Erythroblast (primary cell): ENCODE measurements at places on chromosomes 5 and 9.
A peak's percentile ranks its signal among the peaks of the same experiment; 100 is the strongest.

DNA sequence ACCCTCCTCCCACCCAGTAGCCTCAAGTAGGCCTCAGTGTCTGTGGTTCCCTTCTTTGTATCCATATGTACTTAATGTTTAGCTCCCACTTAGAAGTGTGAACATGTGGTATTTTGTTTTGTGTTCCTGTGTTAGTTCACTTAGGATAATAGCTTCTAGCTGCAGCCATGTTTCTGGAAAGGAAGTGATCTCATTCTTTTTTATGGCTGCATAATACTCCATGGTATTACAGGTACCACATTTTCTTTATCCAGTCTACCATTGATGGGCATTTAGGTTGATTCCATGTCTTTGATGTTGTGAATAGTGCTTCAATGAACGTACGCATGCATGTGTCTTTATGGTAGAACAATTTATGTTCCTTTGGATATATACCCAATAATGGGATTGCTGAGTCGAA lies 74.8 kb downstream of the SLC12A2 start:
- no peak for DNase-seq

DNA sequence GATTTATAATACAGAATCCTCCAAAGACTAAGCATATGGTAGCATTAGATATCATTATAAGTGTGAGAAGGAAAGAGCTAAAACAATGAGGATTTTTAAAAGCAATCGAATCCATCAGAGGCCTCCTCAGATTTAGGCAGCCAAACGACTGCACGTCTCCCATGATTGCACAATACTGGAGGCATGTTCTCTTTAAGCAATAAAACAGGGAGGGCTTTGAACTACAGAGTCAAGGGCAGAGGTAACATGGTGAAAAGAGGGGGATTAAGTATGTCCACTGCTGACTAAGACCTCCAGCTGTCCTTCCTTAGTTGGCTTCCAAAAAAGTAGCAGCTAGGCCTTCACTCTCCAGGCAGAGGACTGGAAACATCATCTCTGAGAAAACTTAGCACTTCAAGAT lies 298.7 kb upstream of the RGMB start:
- no peak for DNase-seq

DNA sequence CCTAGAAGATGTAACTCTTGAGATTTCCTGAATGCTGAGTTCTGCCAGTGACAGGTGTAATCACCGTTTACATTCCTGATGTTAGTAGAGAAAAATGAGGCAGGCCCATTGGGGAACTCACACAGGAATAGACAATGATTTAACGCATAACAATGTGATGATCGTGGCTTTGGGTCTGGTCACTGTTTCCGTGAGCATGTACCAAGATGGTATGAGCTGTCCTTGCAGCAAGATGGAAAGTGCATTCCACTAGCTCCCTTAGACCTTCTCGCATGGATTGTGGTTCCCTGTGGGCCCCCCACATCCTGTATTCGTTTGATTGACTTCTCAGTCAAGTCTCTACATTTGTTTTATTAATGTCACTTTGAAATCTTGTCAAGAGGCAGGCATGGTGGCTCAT lies 124.0 kb upstream of the DAP start:
- DNase-seq: no peak

- no peak for DNase-seq
Measured at GRCh38 chr9:113911850-113912557, 35.9 kb downstream of the ZNF618 start.

DNA sequence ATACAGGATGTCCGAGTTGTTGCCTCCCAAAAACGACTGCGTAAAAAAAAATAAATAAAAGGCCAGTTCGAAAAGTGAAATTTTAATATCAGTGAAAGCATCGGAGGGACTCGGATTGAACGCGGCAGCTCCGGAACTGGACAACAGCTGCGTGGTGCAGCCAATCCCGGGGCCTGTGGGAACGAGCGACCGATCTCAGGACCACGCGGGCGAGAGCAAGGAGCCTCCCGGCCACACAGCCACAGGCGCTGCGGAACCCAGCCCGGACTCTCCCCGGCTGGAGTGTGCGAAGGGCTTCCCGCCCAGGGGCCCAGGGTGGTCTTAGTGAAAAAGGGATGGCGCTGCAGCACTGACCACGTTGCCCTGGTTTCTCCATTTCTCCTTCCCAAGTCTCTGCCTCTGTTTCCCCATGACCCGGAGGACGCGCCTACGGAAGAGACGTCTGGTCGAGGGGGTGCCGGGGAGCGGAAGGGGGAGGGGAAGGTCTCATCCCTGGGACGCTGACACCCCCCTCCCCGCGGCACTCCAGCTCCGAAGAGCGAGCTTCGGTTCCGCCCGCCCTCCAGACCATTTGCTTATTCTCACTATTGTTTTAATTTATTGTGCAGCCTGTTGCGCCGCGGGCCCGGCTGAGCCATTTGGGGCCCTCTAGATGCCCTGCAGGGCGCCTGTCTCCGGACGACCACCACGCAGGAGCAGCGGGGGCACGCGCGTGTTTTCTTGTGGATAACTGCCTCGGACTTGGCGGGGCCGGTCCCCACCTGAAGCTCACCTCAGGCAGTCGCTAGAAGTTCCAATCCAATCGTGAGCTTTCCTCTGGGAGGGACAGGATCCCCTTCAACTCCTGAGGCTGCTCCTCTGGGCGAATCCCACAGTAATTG lies 303.0 kb downstream of the PARP8 start:
- no peak for DNase-seq

DNA sequence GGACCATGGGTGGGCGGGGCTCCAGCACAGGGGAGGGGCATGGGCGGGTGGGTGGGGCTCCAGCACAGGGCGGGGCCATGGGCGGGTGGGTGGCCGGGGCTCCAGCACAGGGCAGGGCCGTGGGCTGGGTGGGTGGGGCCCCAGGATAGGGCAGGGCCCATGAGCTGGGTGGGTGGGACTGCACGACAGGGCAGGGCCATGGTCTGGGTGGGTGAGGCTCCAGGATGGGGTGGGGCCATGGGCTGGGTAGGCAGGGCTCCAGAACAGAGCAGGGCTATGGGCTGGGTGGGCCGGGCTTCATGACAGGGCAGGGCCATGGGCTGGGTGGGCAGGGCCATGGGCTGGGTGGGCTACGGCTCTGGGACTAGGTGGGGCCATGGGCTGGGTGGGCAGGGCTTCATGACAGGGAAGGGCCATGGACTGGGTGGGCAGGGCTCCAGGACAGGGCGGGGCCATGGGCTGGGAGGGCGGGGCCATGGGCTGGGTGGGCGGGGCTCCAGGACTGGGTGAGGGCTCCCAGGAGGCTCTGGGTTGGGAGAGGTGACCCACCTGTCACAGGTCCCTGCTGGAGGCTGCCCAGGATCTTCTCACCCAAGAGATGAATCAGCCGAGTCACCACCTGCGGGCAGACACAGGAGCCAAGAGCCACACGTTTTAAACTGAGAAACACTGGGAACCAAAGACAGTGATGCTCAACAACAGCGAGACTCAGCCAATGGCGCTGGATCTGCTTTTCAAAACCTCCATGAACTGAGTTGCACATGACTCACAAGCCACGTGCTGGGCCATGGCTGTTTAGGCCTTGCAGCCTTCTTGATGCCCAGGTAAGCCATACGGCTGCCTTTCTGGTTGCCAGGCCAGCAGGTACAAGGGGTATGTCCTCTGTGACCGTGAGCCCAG lies 33.6 kb upstream of the NSMF start:
- peak; percentile 60 for DNase-seq
